ENCODE measurements at places on chromosomes 3 and 15.
A peak's percentile ranks its signal among the peaks of the same experiment; 100 is the strongest.

DNA sequence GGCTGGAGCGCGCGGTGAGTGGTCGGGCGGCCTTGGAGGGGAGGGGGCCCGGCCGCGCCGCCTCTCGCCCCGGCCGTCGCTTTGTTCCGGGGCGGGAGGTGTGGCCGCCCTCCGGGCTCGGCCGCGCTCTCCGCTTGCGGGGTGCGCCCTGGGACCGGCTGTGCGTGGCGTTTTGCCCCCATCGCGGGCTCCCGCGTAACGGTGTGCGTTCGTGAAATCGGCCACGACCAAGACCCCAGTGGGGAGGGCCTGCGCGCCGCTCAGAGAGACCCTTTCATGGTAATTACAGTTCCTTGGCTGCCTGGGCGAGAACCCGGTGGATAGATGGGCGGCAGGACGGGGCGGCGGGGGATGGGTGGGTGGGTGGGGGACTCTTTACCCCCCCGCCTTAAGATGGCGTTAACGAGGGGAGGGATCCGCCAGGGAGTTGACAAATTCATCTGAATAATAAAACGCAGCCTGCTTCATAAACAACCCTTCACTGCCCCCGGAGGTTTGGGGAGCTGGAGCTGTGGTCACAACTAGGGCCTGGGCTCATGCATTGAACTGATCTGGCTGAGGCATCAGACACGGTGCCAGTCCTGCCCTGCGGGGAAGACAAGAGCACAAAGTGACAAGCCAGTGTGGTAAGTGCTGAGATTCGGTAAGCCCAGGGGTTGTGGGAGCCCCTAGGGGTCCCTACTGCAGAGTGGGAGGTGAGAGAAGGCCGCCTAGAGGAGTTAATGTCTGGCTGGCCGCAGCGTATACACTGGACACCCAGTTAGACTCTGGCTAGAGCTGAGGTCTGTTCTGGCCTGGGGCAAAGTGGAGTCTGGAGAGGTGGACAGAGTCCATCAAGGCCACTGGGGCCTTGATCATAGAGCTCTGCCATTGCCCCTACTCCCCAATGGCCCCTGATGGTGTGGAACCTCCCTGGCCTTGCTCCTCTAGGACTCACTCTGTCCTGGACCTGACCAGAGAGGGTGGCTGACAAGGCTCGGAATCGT lies 668 bp downstream of the MRAS start:
- DNase-seq = no peak

GRCh38 chr3:39144095-39144747 lies 9.2 kb downstream of the CSRNP1 start:
- no peak for DNase-seq

- no peak for DNase-seq
Observed at GRCh38 chr3:189249987-189250386, 78.2 kb downstream of the TPRG1 start.

DNA sequence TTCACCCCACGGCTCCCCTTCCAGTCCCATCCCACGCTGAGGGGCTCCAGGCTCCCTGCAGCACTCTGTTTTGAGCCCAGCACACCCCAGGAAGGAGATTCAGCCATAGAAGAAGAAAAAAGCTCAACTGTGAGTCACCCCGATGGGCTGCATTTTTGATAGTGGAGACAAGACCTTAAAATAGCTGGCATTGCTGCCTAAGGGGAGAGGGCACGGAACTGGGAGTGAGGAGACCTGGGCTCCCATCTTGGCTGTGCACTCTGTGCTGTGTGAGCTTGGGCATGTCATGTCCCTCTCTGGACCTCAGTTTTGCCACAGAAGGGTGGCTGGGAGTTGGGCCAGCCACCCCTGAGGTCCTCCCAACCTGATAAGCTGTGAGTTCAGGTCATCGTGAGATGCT lies 57.2 kb upstream of the SMAD6 start:
- DNase-seq = no peak

DNA sequence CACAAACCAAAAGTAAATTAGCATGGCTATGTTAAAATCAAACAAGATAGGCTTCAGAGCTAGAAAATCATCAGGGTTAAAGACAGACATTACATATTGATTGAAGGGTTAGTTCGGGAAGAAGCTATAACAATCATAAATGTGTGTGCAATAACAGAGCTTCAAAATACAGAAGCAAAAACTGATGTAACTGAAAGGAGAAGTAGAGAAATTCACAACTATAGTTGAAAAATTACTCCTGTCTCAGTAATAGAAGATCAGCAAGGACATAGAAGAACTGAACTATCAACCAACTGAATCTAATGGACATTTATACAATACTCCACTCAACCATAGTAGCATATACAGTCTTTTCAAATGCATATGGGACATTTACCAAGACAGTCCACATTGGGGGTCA lies 59.4 kb downstream of the MCTP2 start:
- no peak for DNase-seq

- peak; percentile 74 for DNase-seq
Observed at GRCh38 chr3:128424508-128425069, 42.1 kb downstream of the DNAJB8 start.

GRCh38 chr3:160384639-160385318 lies 14.2 kb downstream of the IFT80 start:
- no peak for DNase-seq

DNA sequence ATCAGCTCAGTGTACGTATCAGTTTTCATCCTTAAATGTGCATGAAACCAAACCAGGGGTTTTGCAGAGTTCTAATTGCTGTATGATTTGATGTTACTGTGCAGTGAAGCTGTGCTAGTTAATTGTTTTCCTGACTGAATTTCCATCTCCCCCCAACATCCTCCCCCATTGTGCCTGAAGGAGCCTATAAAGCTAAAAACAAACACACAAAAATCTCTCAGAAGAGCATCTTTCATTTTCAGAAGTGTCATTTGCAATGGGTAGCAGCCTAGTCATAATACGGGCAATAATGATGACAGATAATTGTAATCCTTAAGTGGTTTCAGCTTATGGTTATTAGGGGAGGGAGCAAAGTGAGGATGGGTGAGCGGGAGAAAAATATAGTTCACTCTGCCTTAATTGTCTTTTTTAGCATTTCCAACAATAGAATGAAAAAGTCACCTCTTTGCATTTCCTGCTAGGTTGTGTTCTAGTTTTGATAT lies 207.9 kb upstream of the TBL1XR1 start:
- DNase-seq = no peak

DNA sequence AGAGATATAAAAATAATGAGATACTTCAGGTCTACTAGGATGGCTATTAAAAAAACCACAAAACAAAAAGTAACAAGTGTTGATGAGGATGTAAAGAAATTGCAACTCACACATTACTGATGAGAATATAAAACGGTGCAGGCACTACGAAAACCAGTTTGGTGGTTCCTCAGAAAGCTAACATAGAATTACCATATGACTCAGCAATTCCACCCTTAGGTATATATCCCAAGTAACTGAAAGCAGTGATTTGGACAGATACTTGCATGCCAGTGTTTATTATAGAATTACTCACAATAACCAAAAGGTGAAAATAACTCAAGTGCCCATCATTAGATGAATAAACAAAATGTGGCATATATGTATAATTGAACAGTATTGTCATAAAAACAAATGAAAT lies 87.5 kb upstream of the MELTF start:
- DNase-seq = no peak

- no peak for DNase-seq
Observed at GRCh38 chr3:72139316-72139715, 354.4 kb upstream of the PROK2 start.

GRCh38 chr3:120418866-120419490 lies 31.8 kb downstream of the FSTL1 start:
- no peak for DNase-seq

GRCh38 chr3:97952872-97953271 lies 19.4 kb downstream of the RIOX2 start:
- DNase-seq = no peak

DNA sequence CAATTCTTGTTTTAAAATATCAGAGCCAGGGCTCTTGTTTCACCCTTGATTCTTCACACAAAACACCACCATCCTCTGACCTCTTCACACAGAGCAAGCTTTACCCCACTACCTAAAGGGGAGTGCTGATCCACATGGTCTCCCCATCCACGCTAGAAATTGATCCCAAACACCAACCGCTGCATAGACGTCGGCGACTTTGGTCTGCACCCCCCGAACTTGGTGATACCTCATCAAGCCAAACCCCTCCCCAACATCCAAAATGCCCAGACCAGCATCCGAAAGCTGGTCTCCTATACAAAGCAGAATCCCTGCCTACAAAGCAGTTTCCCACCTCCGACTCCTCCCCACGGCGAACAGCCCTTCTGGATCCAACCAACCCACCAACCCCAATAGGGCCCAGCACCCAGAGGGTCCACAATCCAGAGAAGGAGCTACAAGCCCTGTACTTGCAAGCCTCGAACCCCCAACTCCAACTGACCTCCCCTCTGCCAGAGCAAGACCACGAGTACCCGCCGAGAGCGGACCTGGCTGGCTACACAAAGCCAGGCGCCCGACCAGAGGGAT lies 25.8 kb upstream of the MTHFS start:
- DNase-seq = no peak

DNA sequence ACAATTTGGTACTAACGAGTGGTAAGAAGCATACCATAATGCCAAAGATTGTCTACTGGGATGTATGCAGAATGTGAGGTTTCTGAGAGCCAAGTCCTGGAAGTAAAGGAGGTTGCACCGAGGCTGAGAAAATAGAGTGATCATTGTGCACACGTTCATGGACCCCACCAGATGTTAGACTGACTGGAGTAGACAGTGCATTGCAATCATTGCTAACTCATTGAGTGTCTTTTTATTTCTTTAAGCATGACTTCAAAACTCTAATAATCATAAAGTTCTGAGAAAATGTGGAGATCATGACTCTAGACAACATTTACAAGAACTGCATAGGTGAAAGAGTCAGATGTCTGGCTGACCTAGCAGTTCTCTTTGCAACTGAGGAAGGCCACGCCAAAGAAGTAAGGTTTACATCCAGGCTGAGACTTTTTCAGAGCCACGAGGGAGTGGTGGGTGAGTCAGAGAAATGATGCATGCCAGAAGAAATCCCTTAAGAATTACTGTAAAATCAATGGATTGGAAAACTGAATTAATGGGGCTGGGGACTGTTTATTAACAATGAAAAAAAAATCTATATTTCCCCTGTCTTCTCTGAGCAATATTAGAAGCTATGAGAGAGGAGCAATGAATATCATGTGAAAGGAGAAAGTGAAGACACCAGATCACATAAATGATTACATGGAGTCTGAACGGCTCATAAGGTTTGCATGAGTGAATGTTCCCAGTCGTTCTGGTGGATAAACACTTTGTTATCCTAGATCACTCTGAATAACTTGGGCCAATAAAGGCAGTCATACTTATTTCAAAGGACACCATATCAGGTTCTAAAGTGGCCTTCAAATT lies 76.0 kb upstream of the SLC25A26 start:
- DNase-seq = no peak

DNA sequence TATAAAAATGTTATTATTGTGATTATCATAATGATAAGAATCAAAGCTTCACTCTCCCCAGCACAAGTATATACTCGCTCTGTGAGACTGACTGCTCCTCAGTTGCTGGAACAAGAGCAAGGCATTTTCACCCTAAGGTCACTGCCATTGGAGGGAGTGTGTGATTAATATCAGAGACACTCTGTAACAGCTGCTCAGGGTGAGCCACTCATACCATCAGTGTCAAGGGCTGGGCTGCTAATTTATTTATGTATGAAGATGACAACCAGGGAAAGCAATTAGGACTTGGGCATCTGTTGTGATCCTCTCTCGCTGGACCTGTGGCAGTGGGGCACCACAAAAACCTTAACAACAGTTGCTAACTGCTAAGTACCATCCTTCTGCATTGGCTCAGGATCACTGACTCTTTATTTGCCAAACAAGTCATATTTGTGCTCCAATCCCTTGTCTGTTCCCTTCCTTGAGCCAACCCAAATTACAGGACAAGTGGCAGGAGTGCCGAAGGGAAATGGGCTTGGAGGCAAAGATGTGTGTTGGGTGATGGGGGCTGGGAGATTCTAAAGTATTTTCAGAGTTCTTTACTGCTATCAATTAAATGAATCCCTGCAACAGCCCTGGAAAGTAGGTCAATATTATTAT lies 297.5 kb upstream of the STT3B start:
- no peak for DNase-seq

- DNase-seq = no peak
Observed at GRCh38 chr15:93980261-93980911, 251.0 kb upstream of the MCTP2 start.

DNA sequence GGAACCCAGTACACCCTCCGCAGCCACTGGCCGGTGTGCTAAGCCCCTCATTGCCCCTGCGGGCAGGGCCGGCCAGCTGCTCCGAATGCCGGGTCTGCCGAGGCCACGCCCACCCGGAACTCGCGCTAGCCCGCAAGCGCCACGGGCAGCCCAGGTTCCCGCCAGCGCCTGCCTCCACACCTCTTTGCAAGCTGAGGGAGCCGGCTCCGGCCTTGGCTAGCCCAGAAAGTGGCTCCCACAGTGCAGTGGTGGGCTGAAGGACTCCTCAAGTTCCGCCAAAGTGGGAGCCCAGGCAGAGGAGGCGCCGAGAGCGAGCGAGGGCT lies 81.4 kb upstream of the BCHE start:
- no peak for DNase-seq

GRCh38 chr3:46666453-46666845 lies 27.0 kb downstream of the ALS2CL start:
- DNase-seq = peak; percentile 6

DNA sequence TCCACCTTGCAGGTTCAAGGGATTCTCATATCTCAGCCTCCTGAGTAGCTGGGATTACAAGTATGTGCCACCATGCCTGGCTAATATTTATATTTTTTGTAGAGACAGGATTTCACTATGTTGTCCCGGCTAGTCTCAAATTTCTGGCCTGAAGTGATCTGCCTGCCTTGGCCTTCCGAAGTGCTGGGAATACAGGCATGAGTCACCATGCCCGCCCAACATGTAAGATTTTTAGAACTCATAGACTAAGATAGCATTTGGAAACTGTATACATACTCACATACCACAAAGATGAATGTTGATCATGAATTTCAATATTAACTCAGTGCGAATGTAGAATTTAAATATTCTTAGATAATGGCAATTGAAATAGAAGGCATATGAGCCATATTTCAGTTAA lies 718.9 kb downstream of the NLGN1 start:
- DNase-seq = no peak

DNA sequence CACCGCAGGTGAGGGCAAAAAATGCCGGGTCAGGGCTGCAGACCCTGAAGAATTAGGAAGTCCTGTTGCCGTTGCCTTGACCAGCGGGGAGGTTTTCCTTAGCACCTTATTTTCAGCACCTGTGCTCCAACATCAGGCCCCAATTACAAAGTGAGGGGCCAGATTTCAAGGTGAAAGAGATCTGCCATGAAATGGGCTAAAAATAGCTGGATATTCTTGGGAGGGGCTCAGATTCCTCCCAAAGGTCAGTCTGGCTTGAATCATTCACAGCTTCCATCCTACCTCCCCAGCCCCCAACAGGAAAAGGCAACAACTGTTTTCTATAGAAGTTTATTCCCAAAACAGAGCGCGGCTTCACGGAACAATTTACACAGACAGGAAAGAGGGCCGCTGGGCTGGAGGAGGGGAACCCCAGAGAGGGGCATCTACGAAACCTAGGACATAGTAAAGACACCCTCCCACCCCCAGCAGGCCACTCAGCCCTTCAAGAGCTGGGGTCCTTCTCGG lies 941 bp upstream of the SLC26A6 start:
- DNase-seq = no peak

- no peak for DNase-seq
Observed at GRCh38 chr15:67133738-67134066, 68.3 kb downstream of the SMAD3 start.

- DNase-seq = peak; percentile 6
Observed at GRCh38 chr3:126607214-126607908, 47.6 kb downstream of the TXNRD3 start.

Measured in H54 (cell line).